Amygdala (tissue), 56 donors: ENCODE measurements at places on chromosomes 6 and 20.

- no peak for DNase-seq
These were observed 3.8 kb downstream of the PTPRT start for GRCh38 chr20:43185901-43186300.

DNA sequence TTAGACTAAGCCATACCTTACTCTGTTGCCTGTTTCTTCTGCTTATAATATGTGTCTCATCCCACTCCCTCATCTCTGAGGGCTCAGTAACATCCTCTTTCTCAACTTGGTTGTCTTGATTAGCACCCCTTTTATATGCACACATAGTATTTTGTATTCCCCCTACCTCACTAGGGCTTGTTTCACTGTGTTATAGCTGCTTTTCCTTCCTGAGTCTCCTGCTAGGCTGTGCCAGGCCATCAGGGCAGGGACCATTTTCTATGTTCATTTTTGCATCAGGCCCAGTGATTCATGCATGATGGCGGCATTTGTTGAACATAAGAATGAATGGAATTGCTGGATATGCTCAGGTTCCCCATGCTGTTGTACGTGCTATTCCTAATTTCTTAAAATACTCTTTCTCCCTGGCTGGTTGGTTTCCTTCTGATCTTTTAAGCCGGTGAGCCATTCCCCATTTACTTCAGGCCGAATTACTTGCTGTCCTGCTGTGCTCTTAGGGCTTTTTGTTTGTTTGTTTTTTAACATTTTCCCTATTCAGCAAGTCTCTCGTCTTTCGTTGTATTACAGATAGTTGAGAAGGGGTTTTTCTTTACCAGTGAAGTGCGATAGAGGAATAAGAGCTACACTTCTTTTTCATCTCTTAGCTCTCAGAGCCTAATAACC is 183.2 kb downstream of the CARMIL1 start:
- DNase-seq = no peak

GRCh38 chr6:55957961-55958422 is 82.6 kb upstream of the BMP5 start:
- no peak for DNase-seq

DNA sequence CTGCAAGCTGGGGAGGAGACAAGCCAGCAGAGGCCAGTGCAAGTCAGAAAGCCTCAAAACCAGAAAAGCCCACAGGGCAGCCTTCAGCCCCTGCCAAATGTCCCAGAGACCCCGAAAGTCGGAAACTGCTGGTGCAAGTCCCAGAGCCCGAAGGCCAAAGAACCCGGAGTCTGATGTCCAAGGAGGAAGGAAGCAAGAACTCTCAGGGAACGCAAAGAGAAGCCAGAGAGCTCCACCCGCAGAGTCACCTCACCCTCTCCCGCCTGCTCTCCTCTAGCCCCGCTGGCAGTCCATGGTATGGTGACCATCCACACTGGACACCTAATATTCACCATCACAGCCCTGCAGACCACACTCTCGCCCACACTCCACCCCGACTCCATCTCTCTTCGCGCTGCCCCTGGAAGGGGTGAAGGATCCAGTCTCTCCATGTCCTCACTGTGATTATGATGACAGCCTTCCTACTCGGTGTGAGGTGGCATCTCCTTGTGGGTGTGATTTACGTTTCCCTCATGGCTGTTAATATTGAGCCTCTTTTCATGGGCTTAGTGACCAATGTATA is 10.6 kb downstream of the ULBP3 start:
- no peak for DNase-seq

GRCh38 chr20:63457737-63458136 is 14.7 kb downstream of the KCNQ2 start:
- peak; percentile 53 for DNase-seq

GRCh38 chr6:52834481-52834880 is 6.1 kb downstream of the GSTA5 start:
- DNase-seq = no peak

GRCh38 chr20:17807651-17808050 is 107.9 kb downstream of the BANF2 start:
- DNase-seq = no peak

DNA sequence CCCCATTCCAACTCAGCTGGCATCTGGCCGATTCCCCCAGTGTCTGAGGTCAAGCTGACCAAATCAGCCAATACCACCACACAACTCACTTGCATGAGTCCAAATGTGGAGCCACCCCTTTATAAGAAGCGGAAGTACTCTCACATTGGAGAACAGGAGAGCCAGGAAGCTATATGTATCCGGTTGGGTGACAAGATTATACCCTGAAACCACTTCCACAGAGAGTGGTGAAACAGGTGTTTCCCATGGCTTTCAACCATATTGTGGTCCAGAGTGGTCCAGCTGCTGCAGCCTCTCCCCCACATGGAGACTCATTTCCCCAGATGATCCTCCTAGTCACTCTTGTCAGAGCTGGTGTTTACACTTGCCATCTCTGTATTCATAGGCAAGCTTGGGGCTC is 24.0 kb upstream of the SERINC1 start:
- no peak for DNase-seq

GRCh38 chr6:36793913-36794712 is 45.1 kb downstream of the CPNE5 start:
- DNase-seq = peak; percentile 20

GRCh38 chr20:8602389-8603116 is 466.3 kb upstream of the PLCB4 start:
- no peak for DNase-seq

GRCh38 chr6:151811081-151811480 is 3.6 kb downstream of the ESR1 start:
- DNase-seq = no peak

DNA sequence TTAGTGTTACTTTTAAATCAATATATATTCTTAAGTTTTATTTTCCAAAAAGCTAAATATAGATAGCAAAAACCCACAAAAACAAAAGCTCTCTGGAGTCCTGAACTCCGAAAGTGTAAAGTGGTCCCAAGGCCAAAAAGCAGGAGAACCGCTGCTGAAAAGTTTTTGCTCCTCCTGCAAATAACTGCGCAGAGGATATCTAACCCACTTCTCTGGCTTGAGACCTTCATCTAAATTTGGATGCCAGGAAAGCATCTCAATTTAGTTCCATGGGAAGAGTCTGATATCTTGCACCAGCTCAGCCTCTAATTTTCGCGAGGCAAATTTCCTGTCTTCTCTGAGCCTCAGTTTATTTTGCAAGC is 523 bp downstream of the MRPS10 start:
- no peak for DNase-seq

DNA sequence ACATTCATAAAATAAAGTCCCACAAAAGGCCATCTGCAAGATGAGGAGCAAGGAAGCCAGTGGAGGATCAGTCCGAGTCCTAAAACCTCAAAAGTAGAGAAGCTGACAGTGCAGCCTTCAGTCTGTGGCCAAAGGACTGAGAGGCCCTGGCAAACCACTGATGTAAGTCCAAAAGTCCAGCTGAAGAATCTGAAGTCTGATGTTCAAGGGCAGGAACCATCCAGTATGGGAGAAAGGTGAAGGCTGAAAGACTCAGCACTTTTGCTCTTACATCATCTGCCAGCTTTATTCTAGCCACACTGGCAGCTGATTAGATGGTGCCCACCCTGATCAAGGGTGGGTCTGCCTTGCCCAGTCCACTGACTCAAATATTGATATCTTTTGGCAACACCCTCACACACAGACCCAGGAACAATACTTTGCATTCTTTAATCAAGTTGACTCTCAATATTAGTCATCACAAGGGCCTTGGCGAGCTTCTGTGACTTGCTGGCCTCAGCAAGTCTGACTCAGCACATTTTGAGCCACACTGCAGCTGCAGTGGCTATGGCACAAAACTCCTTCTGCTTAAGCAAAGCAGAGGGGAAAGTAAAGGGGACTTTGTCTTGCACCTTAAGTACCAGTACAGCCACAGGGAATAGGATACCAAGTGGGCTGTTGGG is 1370.3 kb upstream of the CITED2 start:
- no peak for DNase-seq

- no peak for DNase-seq
These were observed 144.3 kb upstream of the ZNF184 start for GRCh38 chr6:27617046-27617687.

DNA sequence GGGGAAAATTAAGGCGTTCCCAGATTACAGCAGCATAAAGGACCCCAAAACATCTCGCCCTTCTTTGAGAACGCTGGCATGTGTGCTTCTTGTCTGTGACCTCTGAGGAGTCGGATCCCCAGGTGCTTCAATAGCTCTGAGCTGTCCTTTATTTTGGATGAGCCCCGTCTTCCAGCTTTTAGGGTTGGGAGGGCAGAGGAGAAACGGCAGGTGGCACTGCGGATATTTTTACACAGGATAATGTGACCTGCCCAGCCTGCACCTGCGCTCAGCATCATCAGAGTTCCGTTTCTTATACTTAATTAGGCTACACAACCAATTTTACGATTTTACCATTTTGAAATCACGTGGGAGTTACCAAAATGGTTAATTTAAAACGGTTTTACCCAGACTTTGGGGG is 147.7 kb upstream of the RPS6KA2 start:
- DNase-seq = no peak

DNA sequence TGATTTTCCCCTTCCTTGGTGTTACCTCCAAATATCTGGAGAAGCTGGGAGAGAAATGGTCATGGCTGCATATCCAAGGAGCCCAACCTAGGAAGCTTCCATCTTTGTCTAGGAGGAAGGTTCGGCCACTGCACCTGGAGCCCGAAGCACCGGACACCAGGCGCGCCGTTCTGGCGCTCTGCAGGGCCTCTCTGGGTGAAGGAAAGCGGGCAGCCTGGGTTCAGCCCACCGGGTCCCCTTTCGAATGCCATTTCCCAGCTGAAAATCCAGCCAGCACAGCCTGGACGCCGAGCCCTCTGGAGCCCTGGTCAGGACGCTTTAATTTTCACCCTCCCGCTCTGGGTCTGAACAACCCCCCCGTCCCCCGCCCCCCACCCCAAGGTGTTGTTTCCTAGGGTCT is 1.2 kb downstream of the LINC00237 start:
- no peak for DNase-seq
